ENCODE measurements at places on chromosomes 3 and 15.
A peak's percentile ranks its signal among the peaks of the same experiment; 100 is the strongest.

DNA sequence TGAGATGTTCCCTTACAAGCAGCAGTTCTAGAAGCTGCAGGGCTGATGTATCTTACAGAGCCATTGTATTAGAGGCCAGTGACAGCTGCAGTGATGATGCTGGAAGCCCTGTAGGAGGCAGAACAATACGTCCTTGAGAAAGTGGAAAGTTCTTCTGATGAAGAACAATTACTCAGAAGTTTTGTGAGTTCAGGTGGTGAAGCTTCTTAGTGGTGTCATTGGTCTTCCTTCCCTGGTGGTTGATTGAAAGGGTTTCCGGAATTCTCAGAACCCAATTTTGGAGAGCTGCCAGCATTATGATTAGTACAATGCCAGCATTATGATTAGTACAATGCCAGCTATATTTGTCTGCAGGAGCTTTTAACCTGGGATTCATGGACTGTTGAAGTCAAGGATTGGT is 356.4 kb downstream of the MFSD1 start:
- DNase-seq = no peak

- no peak for DNase-seq
These were observed 24.8 kb downstream of the SH3BP5 start for GRCh38 chr3:15307580-15307979.

DNA sequence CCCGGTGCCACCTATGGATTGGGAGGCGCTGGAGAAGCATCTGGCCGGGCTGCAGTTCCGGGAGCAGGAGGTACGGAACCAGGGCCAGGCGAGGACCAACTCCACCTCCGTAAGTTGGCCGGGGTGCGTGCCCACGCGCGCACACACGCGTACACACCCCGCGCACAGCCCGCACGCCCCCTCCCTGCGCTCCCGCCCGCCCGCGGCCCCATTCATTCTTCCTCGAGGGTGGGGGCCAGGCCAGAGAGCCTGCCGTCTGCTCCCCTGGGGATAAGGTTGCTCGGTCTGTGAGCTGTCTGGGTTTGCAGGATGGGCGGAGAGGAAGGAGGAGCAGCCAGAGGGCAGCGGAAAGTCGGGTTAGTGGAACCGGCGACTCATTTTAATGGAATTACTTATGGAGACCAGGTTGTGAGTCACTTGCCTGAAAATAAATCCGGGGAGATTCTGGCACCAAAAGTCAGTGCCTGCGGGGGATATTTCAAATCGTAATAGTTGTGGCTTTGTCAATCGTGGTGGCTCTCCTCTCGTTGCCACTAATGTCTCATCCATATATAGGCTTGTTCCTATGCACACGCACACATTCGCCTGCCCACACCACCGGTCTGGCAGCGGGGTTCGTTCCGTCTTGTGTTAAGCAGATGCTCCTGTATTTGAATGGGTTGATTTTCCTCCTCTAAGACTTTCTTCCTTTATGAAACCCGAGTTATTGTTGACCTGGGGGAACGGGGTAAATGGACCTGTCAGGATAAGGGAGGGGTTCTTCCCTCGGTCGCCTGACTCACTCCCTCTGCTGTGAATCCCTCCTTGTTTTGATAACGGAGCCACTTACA is 223.4 kb upstream of the IL12A start:
- DNase-seq = peak; percentile 100

DNA sequence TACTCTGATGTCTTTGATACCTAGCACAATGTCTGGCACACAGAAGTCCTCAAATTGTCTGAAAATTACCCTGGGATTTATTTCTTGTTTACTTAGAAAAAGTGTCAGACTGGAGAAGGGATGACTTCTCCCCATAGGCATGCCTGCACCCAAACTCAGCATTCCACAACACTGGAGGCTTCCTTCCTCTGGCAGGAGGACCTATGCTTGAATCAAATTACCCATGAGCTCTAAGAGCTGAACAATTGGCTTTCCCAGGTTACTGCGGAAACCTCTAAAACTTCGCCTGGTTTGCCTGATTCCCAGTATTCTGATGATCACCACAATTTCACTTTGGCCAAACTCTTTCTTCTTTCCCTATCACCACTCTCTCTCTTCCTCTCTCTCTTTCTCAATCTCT is 217.4 kb downstream of the DIPK2A start:
- peak; percentile 35 for DNase-seq

- DNase-seq = peak; percentile 75
These were observed 232.6 kb downstream of the GAP43 start for GRCh38 chr3:115855911-115856310.

- peak; percentile 40 for DNase-seq
These were observed 154.7 kb upstream of the KCNMB2 start for GRCh38 chr3:178381555-178381954.

DNA sequence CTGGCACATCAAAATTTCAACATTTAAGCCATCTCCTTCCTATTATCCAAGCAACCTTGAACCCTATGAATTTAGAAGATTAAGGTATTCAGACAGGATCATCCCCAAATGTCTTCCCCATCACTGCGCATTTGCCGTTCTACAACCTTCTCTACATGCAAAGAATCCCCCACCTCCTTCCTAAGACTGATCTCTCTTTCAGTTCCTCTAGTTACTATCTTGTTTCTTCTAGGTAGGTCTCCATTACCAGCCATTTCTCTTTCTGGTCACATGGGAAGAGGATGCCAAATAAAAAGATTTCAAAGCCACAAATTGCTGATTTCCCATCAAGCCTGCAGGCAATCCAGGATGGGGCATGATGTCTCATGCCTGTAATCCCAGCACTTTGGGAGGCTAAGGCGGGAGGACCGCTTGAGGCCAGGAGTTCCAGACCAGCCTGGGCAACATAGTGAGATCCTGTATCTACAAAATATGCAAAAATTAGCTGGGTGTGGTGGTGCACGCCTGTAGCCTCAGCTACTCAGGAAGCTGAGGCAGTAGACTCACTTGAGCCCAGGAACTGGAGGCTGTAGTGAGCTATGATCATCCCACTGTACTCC is 29.7 kb upstream of the MTMR10 start:
- DNase-seq = no peak

DNA sequence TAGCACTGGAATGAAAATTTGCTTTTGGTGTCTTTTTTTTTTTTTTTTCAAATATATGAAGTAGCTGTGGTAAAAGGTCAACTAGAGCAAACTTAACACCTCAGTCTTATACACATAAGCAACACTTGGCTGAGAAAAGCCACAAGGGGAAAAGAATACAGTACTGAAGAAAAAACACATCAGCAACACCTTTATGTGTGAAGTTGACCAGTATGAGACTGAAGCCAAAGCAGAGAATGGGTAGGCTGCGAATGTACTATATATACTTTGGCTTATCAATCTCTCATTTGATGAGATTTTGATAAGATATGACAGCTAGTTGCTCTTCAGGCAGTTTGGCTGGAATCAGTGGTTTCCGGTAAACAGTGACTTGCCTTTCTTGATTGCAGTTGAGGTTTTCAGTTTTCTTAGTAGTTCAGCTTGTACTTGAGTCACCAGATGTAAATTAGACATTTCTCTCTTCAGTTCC is 22.0 kb upstream of the ZCWPW2 start:
- DNase-seq = peak; percentile 10

GRCh38 chr15:59543721-59544547 is 67.6 kb upstream of the GCNT3 start:
- no peak for DNase-seq

DNA sequence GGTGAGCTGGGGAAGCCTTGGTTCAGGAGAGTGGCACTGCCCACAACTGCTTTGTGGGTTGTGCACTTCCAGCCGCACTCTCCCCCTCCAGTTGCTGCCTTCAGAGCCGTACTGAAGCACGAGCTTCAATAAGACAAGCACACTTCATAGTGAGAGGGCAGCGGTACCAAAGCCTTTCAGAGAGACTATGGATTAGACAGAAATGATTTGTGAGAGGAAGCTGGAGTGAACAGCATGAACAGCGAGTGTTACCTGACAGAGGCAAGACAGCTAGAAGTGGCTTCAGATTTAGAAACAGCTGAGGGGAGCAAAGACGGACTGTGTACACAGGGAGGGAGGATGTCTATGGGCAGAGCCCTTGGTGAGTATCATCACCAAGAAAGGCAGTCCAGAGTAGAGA is 31.1 kb downstream of the HCLS1 start:
- DNase-seq = no peak

DNA sequence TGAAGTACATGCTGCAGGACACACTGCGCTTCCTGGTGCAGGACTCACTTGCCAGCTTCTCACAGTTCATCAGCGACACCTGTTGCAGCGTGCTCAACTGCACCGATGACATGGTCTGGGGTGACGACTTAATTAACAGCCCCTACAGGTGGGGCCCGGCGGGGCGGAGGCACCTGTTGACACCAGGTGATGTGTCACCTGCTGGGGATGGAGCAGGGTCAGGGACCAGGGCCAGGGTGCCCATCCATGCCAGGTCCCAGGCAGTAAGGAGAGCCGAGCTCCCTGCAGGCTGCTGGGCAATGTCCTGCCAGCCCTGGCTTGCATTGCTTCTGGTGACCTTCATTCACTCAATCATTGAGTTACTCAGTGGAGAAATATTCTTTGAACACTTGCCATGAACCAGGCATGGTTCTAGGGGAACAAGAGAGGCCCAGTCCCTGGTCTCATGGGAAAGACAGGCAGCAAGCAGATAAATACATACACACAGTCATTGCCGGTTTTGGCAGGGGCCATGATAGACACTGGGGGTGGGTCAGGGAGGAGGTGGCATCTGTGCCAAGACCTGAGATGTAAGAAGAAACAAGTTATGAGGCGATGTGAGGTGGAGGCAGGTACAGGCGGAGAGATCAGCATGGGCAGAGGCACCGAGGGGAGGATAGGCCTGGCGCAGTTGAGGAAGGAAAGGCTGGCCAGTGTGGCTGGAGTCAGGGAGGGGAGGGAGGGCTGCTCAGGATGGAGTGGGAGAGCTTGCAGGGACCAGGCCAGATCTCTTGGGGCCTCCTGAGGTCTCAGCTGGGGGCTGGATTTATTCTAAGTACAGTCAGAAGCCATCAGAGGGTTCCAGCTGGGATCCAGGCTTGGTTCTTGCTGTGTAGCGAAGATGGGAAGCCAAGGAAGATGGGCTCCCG is 30.8 kb downstream of the DNAH1 start:
- DNase-seq = peak; percentile 75

DNA sequence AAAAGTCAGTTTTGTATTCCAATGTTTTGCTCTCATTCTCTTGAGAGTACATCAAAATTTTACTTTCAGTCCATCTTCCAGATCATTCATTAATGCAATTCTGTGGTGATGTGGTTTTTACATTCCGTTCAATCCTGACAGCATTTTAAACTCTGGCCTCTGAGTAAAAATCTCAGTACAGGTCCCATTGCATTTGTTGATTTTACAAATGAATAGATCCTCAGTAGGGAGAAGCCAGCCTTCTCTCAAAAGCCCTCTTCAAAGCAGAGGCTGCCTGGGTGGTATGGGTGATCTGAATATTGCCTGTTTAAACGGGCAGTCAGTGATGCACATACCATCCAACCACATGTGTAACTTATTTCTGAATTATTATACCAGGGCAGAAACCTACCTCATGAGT is 72.5 kb upstream of the TSC22D2 start:
- no peak for DNase-seq

DNA sequence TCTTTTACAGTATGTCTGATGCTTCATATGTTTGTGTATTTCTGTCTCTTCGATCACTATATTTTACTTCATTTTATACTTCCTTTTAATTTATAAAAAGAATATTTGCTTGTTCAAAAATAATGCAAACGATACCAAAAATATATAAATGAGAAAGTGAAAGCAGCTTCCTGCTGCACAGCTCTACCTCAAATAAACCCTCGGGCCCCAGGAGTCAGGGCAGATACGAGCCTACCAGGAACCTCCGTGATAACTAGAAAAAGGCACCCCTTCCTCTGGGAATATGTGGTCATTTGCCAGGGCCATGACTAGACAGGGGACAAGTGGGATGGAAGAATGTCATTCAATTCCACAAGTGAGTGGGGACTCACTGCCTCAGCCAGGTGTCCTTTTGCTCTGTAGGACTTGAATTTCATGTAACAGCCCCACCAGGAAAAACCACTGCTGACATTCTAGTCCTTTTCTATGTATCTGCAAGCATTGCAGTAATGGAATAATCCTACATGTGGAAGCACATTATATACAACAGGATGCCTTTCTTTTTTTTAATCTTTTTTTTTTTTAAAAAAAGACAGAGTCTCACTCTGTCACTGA is 133.3 kb downstream of the SUCLG2 start:
- no peak for DNase-seq

DNA sequence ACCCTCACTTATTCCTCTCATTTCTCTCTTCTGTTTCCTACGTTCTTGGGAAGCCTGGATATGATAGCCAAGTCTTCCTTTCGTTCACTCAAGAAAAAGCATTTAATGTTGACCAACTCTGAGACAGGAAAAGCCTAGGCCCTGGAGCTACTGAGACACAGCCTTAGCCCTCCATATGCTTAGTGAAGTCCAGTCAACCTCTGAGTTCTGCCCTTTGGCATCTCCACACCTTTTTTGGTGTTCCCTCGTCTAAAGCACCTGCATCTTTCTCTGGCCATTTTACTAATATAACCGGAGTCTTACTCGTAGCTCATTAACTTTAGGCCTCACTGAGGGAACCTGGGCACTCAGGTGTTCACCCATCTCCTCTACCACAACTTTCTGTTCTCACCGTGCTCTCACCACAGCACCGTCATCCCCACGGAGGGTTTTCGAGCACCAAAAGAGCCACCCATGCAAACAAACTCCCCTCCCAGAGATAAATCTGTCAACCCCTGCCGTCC is 632 bp downstream of the MTHFS start:
- DNase-seq = peak; percentile 31

DNA sequence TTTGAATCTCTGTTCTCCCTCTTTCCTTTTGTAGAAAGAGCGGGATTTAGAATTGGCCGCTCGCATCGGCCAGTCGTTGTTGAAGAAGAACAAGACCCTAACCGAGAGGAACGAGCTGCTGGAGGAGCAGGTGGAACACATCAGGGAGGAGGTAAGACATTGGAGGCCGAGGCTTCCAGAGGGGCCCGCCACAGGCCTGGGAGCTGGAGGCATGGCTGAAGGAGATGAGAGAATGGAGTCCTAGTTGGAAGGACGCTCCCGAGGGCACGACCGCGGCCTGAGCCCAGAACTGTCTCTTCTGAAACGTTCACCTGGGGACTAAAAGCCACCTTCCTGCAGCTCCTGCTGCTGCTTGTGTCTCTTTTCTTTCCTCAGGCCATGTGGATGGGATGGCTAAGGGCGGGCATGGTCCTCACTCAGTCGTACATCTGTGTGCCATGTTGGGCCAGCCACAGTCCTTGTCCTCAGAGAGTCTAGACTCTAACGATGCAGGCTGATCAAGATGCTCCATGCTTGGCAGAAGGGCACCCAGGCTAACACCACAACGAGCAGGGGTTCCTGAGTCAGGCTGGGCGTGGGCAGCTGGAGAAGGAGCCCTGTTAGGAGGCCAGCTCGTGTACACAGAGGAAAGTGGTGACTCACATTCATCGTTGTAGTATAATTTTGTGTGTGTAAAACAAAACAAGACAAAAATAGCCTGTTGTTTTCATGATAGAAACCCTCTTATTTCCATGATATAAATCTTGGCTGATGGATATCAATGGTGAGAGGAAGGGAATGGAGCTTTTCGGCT is 81.1 kb downstream of the CCK start:
- peak; percentile 87 for DNase-seq

DNA sequence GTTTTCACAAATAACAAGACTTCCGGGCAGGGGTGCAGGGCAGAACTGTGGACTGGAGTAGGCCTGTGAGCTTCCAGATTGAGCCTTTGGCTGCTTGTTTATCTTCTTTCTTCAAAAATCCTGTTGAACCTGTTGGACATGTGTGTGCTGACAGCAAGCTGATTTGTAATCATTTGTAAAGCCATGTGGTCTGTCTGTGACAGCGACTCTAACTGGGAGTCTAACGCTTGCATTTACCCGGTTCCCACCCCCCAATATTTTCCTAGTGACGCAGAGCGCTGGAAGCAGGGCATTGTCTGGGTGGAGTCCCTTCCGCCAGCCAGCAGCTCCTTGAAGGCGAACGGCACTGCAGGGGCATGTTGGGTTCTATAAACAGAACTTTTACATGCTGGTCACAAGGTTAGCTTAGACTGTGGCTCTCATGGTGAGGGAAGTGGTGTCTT is 85.7 kb upstream of the MYZAP start:
- DNase-seq = peak; percentile 77

All from GM23248 (cell line).